ENCODE measurements at places on chromosomes 4 and X. TPM values are rescaled to one million over a fixed set of nuclear protein-coding genes. Genes with fewer than 3 reads are reported as not detected.

- no peaks in the 10 kb centered on the region for H3K27me3 ChIP-seq
- H3K4me1 ChIP-seq: no peaks in the 10 kb centered on the region
- no peak overlapping the region for H3K4me3 ChIP-seq
- no peak for DNase-seq
- no peaks in the 10 kb centered on the region for H3K36me3 ChIP-seq
Observed at GRCh38 chrX:37677765-37678164, 7.8 kb upstream of the XK start.

- no peaks in the 10 kb centered on the region for H3K27me3 ChIP-seq
- no peak overlapping the region for H3K27ac ChIP-seq
- peaks cover 27% of the 10 kb centered on the region for H3K4me1 ChIP-seq
- H3K4me3 ChIP-seq: no peak overlapping the region
- H3K36me3 ChIP-seq: peaks cover 26% of the 10 kb centered on the region
Observed at GRCh38 chr4:109444182-109444844, 10.7 kb downstream of the SEC24B start.

Gene IQCM
- not detected for total RNA-seq

Gene NFKB1
- 146 TPM for total RNA-seq

GRCh38 chrX:9611436-9612145, 146.7 kb downstream of the TBL1X start:
- peaks cover 3% of the 10 kb centered on the region for H3K4me1 ChIP-seq
- DNase-seq: no peak
- H3K4me3 ChIP-seq: no peak overlapping the region
- no peak overlapping the region for H3K27ac ChIP-seq

DNA sequence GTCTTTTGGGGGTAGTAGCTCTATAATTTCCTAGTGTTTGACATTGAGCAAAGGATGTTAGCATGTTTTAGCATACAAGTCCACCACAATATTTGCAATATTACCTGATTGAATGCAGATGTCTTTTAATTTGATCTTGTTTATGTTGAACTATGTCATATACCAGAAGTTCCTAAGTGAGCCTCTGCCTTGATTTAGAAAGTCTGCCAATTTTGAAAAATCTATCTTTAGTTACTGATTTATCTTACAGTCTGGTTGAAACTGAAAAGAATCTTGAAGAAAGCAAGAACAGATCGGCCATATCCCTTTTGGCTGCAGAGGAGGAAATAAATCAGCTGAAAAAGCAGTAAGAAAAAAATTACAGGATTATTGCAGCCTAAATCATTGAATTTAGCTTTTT, 18.5 kb downstream of the SPATA18 start:
- no peaks in the 10 kb centered on the region for H3K36me3 ChIP-seq
- no peak overlapping the region for H3K27ac ChIP-seq
- H3K4me1 ChIP-seq: no peaks in the 10 kb centered on the region
- peaks cover 4% of the 10 kb centered on the region for H3K27me3 ChIP-seq
- H3K4me3 ChIP-seq: no peak overlapping the region

Gene SOX3
- total RNA-seq: not detected

GRCh38 chr4:11446155-11446811, 17.6 kb upstream of the HS3ST1 start:
- no peak overlapping the region for H3K27ac ChIP-seq
- H3K27me3 ChIP-seq: peaks cover 7% of the 10 kb centered on the region
- no peak for DNase-seq
- H3K4me3 ChIP-seq: no peak overlapping the region
- no peaks in the 10 kb centered on the region for H3K4me1 ChIP-seq

Gene GLOD5
- total RNA-seq: not detected

DNA sequence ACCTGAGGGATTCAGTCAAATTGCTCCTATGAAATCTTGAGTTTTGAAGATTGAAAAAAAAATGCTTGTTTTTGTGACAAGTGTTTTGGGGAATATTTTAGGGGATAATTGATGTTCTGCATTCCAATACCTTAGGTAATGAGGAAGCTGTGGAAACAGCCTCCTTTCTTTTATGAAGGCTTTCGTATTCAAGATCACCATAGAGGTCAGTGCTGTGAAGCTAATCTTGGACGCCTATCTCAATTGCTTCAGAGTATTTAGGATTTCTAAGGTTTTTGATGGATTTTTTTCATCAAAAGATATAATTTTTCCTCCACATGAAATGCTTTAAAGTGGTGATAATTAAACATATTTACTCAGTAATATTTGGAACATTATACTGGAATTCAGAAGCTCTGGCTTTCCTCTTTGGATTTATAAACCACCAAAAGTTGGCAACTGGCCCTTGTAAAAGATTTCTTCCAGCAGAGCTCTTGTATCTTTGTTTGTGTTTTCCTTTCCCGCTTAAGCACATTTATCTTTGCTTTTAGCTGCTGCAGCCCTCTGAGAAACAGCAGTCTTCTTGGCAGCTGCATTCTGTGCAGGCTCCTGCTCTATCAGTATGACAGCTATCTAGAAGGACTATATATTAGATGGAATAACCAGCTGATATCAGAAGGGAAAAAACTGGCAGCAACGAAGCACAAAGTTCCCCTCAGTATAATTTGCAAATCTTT, 63.7 kb downstream of the HMGB2 start:
- H3K4me3 ChIP-seq: no peak overlapping the region
- no peaks in the 10 kb centered on the region for H3K4me1 ChIP-seq
- no peak for DNase-seq
- no peaks in the 10 kb centered on the region for H3K36me3 ChIP-seq
- H3K27ac ChIP-seq: no peak overlapping the region

Gene CXCL11
- total RNA-seq: not detected

Gene MND1
- total RNA-seq: 18.8 TPM

Gene TMEM150C
- total RNA-seq: not detected

DNA sequence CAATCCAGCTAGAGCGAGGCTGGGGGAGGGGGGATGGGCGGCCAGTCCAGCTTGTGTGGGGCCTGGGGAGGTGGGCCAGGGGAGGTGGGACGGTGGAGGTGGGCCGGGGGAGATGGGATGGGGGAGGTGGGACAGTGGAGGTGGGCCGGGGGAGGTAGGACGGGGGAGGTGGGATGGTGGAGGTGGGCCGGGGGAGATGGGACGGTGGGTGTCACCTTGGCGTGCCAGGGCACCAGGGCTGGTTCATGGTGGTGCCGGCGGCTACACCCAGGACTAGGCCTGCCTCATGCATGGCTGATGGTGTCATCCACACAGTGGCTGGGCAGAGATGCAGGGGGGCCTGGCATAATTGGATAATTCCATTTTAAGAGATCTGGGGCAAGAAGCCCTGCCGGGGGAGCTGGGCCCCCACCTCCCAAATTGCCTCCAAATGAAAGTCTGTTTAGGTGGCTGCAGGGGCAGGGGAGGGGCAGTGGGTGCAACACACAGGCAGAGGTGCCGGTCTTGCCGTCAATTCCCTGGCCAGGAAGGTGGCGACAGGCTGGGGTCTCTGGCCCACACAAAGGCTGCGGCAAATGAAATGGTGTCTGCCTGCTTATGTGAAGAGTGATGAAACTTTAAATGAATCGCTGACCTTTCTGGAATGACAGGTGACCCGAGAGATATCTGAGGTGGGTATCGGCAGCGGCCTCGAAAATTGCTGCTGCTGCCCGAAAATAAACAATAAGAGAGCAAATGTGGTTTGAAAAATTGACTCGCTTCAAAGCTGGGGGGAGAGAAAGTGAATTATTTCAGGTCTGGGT, 82.1 kb downstream of the FAM53A start:
- no peak for DNase-seq
- H3K27me3 ChIP-seq: no peaks in the 10 kb centered on the region
- no peak overlapping the region for H3K4me3 ChIP-seq
- no peak overlapping the region for H3K27ac ChIP-seq
- no peaks in the 10 kb centered on the region for H3K4me1 ChIP-seq
- H3K36me3 ChIP-seq: no peaks in the 10 kb centered on the region

GRCh38 chr4:145055533-145056257, 42.3 kb downstream of the ANAPC10 start:
- no peaks in the 10 kb centered on the region for H3K27me3 ChIP-seq
- DNase-seq: no peak
- H3K27ac ChIP-seq: no peak overlapping the region

GRCh38 chr4:110196206-110196870, 2.1 kb downstream of the ELOVL6 start:
- peaks cover 34% of the 10 kb centered on the region for H3K4me1 ChIP-seq
- H3K27ac ChIP-seq: peak overlapping the region; percentile 99
- peak overlapping the region; percentile 97 for H3K4me3 ChIP-seq
- DNase-seq: peak; percentile 88
- no peaks in the 10 kb centered on the region for H3K27me3 ChIP-seq
- H3K36me3 ChIP-seq: peaks cover 21% of the 10 kb centered on the region

DNA sequence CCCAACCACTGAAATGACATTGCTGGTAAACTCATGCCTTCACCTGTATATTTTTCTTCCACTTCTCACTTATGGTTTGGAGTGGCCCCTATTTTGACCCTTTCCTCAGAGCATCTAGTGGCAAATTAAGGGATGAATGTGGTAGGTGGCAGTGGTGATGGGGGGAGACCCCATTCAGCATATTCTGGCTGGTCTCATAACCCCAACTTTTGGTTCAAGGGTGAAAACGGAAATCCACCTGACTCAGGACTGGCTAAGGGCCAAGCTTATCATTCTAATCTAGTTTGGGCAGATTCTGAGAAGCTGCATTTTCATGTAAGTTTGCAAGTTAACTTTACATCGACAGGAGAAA, 47.0 kb upstream of the NSUN7 start:
- H3K27ac ChIP-seq: peak overlapping the region; percentile 72
- peak; percentile 66 for DNase-seq
- peaks cover 26% of the 10 kb centered on the region for H3K4me1 ChIP-seq
- H3K36me3 ChIP-seq: no peaks in the 10 kb centered on the region
- H3K27me3 ChIP-seq: no peaks in the 10 kb centered on the region
- H3K4me3 ChIP-seq: peak overlapping the region; percentile 22

Gene XK
- total RNA-seq: 0.17 TPM
